Esophagus squamous epithelium (tissue), 5 donors: ENCODE measurements at places on chromosomes 6 and 20. TPM values are rescaled to one million over a fixed set of nuclear protein-coding genes. Genes with fewer than 3 reads are reported as not detected.

GRCh38 chr6:34049395-34050342 is 96.2 kb downstream of the GRM4 start:
- no peak for DNase-seq

DNA sequence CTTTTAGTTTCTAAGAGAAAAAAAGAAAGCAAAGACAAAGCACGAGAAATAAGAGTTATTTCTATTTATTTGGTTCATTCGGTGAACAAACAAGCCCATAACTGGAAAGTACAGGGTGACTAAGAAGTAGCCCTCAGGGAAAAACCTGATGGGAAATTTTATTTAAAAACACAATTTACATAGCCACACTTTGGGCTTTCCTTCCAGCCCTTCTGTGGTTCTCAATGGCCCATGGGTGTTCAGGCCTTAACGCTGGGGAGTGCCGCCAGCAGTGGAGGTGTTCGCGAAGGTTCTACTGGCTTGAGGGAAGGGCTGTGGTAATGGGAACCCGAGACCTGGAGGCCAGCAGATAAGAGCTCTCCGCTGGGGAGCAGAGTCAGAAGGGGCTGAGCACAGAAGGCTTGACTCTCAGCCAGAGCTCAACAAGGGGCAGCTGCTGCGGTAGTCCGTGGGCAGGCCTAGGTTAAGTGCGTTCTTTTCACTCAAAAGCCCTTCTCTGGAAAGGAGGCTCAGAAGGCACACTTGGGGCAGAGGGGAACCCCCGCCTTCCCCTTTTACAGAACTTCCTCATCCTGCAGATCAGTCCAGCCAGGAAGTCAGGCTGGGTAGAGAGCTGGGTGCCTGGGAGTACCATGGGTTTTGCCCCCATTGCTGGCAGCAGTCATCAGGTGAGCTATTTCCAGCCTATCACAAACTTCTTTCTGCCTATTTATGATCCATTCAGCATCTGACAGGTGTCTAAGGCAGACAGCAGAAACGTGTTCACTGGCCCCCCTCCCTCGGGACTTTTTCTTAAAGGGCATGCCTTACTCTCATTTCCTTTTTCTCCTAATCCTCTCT is 8.8 kb upstream of the CD83 start:
- DNase-seq: no peak

DNA sequence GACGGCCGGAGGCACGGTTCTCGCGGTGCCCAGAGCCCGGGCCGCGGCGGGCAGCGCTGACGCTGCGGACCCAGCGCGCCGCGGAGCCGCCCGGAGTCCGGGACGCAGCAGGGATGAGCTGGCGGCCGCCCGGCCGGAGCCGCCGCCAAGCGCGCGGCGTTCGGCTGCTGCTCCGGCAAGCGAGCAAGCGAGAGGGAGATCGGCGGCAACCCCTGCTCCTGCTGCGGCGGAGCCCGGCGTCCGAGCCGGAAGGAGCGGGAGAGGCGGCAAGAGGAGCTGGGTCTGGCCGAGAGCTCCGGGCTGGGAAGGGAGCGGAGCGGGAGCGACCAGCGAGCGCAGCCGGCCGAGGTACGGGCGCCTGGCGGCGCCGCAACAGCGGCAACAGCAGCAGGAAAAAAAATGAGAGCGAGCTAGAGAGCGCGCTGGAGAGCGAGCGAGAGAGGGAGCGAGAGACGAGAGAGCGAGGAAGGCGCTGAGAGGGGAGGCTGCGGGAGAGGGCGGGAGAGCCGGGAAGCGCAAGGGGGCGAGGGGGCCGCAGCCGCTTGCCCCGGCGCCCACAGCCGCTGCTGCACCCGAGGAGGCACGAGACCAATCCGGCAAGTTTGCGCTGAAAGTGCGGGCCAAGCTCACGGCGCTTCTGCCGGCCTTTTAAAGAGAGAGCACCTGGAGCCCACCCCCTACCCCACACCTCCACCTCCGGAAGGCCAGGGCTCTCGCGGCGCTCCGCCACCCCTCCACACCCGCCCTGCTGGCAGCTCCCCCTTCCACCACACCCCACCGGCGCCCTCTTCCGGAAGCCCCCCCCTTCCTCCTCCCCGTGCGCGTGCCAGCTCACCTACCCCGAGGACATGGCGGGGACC is 496 bp downstream of the GRM4 start:
- DNase-seq: no peak

Gene GSTA1
- 8.6 TPM for total RNA-seq
